ENCODE measurements at places on chromosomes 6 and 20.

DNA sequence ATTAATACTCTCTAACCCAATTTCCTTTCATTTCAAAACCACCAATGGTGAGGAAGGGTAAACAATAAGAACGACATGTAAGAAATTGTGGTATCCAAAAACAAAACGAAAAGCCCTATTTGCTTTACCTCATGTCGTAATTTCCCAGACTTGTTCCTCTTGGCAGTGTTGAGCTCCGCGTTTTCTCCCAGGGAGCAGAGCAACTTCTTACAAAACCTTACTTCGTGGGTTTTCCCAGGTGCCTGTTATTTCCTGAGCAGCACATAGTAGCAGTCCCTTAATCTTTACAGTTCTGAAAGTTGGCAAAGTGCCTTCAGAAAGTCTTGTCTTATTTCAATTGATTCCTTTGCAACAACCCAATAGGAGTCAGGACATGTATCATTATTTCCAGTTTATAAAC, 207.9 kb upstream of the MARCKS start:
- DNase-seq = peak; percentile 32

- no peak for DNase-seq
These were observed 59.6 kb downstream of the NCOA7 start for GRCh38 chr6:125850361-125850760.

GRCh38 chr6:129340983-129341382, 369.0 kb downstream of the ARHGAP18 start:
- DNase-seq = peak; percentile 32

DNA sequence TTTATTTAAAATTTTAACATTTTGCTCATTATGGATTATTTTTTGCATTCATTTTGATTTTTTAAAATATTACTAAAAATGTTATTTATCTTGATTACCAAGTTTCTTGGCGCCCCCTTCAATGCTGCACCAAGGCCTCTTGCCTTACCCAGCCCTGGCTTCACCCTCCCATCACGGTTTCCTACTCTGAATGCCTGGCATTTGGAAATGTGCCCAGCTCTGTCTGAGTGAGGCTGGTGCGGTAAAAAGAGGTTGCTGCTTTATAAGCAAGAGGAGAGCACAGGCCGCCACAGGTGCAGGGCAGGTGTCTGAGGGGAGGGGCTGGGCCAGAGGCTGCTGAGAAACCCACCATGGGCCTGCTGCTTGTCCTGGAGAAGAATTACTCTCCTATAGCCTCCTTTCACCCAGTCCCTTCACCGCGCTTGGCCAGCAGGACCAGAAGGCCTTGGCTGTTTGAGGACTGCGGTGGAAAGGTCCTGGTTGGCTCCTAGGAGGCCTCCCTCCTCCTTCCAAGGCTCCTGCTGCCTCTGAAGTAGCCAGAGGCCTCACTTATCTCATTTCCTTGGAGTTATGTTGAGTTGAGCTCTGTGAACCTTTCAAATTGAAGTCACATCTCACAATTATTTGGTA, 62.6 kb downstream of the BANF2 start:
- no peak for DNase-seq

DNA sequence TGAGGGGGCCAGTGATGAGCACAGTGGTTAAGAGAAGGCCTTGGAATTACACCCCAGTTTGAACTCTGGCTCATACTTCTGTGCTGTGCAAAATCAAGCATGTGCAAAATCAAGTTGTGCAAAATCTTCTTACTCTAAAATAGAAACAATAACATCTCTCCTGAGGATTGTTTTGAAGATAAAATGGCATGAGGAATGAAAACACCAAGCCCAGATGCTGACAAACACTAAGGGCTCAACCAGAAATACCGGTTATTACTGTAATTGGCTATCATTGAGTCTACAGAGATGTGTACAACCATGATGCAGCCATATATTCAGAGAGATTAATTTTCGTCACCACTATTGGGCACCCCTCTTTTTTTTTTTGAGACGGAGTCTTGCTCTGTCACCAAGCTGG, 5.9 kb upstream of the BCAS1 start:
- peak; percentile 87 for DNase-seq

DNA sequence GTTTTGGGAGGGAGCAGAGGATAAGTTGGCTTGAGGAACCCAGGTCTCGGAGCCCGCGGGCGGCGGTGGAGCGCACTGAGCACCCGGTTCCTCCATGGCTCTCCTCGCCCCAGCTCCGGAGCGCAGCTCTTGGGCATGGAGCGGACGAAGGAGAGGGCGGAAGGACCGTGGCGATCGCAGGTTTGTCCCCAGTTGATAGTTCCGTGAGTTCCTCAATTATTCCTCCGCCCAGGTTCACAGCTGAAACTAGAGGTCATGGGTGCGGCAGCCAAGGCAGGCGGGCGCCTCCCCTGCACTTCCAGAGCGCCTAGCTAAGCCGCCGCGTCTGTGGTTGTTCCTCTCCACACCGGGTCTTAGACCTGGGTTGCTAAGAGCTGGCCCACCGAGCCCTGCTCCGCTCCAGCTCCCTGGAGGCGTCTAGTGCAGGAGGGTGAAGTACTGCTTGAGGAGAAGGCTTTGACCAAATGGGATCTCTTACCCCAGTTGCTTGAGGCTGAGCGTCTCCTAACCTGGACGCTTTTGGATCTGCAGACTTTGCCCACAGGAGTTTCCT, at the start of gene HTR1B:
TSS of gene HTR1B (minus strand) at position 184 of the 553 bp plus-strand sequence. CDS start at position 96, 88 bp downstream.
- DNase-seq = no peak

DNA sequence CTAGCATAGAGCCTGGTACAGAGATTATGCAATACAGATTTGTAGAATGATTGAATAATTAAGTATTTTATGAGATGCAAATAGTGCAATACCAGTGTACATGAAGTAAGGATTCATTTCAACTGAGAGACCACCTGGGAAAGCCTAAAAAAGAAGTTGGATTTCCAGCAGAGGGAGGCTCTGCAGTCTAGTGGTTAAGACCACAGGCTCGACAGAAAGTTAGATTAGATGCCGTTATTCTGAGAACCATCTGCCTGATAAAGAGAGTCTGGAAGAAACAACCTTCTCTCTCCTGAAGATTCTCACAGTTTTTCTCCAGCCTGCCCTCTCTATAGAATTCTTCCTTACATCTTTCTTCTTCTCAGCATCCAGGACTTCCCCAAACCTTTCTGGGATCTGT, 13.6 kb upstream of the TNFRSF21 start:
- no peak for DNase-seq

DNA sequence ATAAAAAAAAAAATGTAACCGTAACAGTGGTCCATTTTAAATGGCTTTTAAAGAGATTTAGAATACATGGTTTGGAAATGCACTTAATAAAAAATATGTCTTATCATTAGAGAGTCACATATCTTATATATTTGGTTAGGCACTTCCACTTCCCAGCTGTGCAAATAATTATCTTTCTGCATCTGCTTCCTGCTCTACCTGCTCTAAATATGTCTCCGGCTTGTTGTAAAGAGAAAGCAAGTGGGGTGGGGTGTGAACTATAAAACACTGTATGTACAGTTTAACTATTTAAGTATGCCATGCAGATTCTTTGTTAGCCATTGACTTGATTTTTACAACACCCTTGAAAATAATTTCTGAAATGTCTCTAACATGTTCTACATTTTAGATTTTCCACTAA, 106.3 kb downstream of the NKAIN2 start:
- DNase-seq = no peak

GRCh38 chr20:704726-705125, 29.1 kb upstream of the SCRT2 start:
- DNase-seq = no peak

GRCh38 chr6:168901076-168901475, 352.6 kb downstream of the THBS2 start:
- no peak for DNase-seq

GRCh38 chr20:50651676-50652075, 39.7 kb downstream of the RIPOR3 start:
- no peak for DNase-seq

- DNase-seq = peak; percentile 78
These were observed at the start of gene LY6G5C for GRCh38 chr6:31680226-31681134. TSS of gene LY6G5C (minus strand) at chr6:31681067. CDS start at chr6:31680373, 694 bp downstream.

- peak; percentile 37 for DNase-seq
These were observed at the start of gene DLGAP4 for GRCh38 chr20:36305602-36306551. TSS of gene DLGAP4 (plus strand) at chr20:36306339. CDS start at chr20:36431718, 125,379 bp downstream.

DNA sequence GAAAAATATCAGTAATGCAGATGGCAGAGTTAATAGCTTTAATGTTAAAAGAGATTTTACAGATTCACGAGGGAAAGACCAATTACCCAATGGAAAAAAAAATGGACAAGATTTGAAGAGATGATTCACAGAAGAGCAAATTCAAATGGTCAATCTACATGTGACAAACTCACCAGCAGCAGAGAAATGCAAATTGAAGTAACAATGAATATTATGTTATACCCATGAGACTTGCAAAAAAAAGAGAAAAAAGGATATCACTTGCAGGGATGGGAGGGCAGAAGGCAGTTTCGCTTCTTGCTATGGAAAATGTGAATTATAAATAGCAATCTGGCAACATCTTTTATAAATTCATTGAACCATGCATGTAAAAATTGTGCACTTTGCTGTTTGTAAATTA, 55.9 kb downstream of the PROKR2 start:
- DNase-seq = no peak

GRCh38 chr6:7542874-7543624, 1.6 kb downstream of the DSP start:
- peak; percentile 95 for DNase-seq

DNA sequence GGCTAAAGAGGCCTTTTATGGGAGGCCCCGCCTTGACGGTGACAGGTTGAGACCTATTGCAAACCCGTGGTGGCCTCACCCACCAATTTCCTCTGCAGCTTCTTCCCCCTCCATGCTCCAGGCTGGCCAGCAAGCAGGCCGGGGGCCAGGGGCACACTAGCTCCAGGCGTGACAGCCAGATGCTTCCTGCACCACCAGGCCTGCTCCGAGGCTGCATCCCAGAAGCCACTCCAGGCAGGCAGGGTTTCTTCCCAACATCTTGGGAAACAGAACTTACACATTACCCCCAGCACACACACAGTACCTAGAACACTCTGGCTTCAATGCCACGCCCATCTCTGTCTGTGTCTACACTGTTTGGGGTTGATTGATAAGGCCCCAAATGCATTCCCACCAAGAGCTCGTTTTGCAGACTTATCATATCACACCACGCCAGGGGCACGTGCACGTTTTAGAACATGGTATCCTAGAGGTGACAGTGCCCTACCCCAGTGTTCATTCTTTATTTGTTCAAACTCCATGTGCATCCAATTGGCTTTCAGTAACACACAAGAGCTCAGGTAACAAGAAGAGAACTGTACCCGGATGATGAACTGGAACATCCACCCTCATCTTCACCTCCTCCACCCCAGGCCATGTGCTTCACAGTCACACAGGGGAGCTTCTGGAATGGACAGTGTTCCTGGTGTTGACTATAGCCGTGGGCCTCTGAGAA, 221.4 kb upstream of the RREB1 start:
- no peak for DNase-seq

DNA sequence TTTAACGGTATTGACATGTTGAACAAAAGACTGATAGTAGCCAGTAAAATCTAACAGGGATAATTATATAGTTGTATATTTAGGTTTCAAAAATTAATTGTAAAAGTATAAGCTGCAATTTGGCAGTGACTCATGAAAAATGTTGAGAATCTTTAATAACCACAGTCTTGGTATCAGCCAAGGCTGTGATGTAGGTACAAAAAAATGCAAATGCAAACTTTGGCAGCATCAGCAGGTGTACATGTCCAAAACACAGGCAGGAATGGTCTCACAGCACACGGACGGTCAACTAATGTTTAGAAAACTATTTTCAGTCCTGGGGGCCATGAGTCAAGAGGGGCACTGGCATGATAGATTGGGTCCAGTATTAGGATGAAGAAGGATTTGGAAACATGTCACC, 58.5 kb upstream of the BEND3 start:
- DNase-seq = no peak

DNA sequence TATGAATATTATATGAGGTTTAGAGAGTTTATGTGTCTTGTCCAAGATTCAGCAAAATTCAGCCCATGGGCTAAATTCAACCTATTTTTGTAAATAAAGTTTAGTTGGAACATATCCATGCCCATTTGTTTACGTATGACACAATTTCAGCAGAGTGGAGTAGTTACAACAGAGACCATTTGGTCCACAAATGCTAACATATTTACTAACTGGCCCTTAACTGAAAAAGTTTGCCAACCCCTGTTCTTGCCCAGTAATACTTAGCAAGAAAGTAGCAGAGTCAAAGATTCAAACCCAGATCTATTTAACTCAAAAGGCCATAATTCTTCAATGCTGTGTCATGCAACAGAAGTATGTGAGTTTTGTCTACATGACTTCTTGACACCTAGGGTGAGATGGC, 561.0 kb downstream of the PTPRT start:
- no peak for DNase-seq

DNA sequence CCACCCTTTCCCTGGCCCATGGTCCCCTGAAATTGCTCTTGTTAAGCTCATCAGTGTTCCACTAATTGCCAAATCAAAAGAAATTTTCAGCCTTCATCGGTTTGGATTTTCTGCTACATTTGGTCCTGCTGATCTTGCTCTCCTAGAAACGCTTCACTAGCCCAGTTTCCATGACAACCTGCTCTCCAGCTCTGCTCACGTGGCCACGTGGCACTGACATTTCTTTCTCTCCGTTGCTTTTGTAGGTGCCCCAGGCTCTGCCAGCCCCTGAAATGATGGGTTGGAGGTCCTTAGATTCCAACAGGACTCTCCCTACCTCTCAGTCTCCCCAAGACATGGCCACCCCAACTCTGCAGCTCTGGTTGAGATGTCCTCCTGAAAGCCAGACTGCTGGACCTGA, 45.8 kb upstream of the NNAT start:
- no peak for DNase-seq

GRCh38 chr6:84867521-84867920, 103.1 kb upstream of the TBX18 start:
- DNase-seq = peak; percentile 71

DNA sequence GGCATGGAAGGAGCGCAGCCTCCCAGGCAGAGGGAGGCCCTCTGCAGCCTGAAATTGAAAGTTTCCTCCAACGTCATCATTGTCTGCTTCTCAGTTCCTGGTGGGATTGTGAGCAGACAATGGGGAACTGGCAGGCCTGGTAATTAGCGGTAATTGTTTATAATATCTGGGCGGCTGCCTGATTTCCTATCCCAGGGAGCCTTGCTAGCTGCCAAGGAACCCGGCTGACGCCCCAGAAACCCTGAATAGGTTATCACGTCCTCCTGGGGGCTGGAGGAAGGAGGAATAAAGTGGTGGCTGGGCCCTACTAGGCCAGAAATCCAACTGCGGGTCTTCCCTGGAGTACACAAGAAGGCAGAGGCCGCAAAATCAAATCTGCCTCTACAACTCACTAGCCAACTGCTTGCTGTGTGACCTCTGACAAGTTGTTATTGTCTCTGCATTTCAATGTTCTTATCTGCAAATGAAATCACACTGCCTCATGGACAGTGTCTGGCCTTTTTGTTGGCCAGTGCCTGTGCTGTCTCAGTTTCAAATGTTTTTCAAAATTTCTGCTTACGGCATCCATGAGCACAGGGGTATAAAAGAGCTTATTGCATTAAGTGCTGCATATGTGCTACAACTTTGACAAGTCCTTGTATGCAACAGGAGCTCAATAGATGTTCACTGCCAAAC, 16.9 kb downstream of the KCNK15 start:
- DNase-seq = no peak

GRCh38 chr6:136719280-136720044, 72.8 kb downstream of the MAP3K5 start:
- DNase-seq = peak; percentile 88

- no peak for DNase-seq
These were observed 15.7 kb upstream of the MRAP2 start for GRCh38 chr6:84017709-84018452.

- peak; percentile 73 for DNase-seq
These were observed 125.0 kb upstream of the MLIP start for GRCh38 chr6:53986165-53986720.

Data from trophoblast cell (in vitro differentiated cells and primary cell).